Coronary artery (tissue), 2 donors: ENCODE measurements at places on chromosomes 16 and 17.

DNA sequence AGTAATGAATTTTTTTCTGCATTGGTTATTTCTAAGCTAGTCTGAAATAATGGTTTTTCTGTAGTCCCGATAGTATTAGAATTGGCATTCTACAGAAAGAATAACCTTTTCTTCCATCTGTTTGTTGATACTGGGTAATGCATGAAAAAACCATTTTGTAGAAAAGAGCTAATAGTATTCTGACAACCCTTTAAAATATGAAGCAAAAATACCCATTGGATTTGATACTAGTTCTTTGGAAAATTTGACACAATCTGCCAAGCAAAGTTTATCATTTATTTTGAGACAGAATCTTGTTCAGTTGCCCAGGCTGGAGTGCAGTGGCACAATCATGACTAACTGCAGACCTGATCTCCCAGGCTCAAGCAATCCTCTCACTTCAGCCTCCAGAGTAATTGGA lies 366.8 kb upstream of the MON1B start:
- DNase-seq = no peak

- DNase-seq = peak; percentile 89
These were observed 24.0 kb downstream of the METRNL start for GRCh38 chr17:83103200-83103942.

DNA sequence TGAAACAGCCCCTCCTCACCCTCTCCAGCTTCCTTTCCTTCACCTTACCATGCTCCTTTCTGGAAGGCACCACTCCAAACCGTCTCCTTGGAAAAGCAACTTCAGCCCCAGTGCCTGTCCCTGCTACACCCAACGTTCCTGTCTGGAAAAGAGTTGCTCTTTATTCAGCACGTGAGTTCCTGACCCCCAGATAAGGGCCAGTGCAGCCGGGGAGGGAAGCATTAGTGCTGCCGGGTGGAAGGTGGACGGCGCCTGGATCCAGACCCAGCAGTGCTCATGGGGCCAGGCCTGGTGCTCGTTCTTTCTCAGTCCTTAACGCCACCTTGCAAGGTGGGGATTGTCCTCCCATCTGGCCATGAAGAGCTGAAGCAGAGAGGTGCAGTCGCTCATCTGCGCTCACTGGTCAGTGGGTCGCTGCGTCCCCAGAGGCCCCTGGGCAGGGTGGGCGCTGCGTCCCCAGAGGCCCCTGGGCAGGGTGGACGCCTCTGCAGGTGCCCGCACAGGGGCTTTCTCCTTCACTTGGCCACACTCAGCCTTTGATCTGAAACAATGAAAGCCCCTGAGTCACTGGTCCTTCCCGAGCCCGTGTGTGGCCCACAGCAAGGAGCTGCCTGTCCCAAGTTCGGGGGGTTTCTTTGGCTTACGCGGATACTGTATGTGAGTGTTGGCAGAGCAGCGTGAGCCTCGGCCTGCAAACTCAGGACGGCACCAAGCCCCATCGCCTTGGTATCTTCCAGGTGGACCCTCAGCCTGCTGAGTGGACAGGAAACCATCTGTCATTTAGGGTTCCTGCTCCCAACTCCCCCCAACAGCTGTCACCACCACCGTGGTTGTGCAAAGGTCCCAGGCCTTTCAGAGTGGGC lies 117.1 kb downstream of the SEC14L1 start:
- DNase-seq = no peak

GRCh38 chr16:68524069-68524820 lies 14.8 kb upstream of the ZFP90 start:
- no peak for DNase-seq

DNA sequence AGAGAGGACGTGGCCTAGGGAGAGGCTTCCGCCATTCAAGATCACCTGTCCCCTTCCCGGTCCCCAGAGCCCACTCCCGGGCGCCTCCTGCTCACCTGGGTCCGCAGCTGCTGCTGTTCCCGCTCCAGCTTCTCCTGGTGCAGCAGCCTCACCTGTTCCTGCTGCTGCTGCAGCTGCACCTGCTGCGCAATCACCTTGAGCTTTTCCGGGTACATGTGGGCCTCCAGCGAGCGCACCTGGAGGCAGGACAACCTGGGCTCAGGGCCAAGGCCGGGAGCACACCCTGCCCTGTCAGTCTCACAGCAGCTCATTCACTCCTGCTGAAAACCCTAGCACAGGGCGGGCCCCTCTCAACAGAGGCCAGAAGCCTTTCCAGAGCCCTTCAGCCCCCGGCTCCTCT lies 12.5 kb downstream of the TFAP4 start:
- no peak for DNase-seq

DNA sequence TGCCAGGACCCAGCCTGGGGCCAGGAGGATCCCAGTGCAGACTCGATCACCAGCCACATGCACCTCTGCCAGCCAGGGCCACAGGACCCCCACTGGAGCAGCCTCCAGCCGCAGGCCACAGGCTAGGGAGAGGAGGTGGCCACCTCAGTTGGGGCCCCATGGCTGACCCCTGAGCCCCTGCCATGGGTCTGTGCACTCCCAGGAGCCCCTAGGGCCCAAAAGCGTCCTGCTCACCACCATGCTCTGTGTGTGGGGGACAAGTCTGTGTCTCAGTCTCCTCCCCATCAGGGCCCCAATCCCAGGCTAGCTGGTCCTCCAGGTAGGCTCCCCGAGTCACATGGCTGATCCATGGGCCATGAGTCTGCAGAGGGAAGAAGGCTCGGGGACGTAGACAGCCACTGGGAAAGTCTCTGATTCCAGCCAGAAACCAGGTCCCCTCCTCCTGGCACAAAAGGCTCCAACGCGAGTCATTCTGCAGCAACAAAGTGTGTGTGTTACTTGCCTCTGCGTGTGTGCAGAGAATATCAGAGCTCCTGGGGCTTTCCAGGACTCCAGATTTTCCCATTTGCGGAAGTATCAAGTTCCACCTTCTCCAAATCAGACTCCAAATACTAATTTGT lies 6.1 kb upstream of the PRSS8 start:
- no peak for DNase-seq

GRCh38 chr17:14302431-14303099 lies 1.7 kb downstream of the HS3ST3B1 start:
- DNase-seq = no peak

GRCh38 chr17:32445074-32445415 lies 735 bp downstream of the PSMD11 start:
- DNase-seq = no peak
